ENCODE measurements at places on chromosomes 2 and 18.

DNA sequence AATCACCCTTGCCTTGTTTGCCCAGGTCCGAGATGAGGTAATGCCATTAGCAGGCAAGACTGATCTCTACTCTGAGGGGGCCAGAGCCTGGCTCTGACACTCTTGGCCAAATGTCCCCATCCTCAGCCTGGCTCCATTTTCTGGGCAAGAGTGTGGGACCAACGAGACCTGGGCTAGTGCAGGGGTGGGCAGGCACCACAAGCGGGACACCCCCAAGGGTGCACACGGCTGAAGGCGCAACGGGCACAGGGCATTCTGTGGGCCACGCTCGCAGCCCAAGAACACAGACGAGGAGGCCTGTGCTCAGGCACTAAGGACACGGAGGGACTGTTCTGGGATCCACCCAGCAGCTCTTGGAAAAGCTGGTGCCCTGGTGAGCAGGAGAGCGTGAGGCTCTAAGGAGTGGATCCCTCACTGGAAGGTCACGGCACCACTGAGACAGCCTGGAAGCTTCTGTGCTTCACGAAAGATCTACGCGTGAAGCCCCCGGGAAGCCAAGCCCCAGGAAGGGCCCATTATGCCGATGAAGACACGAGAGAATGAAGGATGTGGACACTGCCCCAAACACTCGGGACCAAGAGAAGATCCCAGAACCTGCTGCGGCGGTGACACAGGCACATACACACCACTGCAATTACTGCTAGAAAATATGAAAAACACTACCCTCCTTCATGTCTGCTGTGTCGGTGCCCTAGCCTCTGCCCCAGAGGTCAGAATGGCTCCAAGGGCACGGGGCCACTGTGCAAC lies 138.2 kb downstream of the HDAC4 start:
- DNase-seq, result no peak

GRCh38 chr2:114022360-114023085 lies 132.6 kb downstream of the ACTR3 start:
- no peak for DNase-seq

- DNase-seq, result no peak
These were observed 70.7 kb downstream of the TANK start for GRCh38 chr2:161230959-161231358.

GRCh38 chr2:138979131-138979785 lies 199.1 kb upstream of the NXPH2 start:
- no peak for DNase-seq

GRCh38 chr18:74525741-74526140 lies 8.6 kb upstream of the CNDP1 start:
- no peak for DNase-seq

DNA sequence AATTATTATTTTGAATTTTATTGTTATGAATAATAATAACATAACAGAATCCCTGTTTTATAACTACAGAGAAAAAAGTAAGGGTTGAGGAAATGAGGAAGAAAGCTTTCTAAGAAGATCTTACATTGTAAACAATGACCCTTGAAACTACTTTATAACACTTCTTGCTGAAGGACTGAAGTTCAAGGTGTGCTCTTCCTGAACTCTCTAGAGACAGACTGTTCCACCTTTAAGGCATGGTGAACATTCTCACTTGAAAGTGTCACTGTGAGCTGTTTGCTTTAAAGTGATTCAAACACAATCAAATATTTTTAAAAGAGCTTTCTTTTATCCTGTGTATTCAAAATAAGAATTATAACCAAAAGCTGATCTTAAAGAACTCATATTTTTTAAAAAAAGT lies 131.5 kb downstream of the DNAH7 start:
- no peak for DNase-seq

GRCh38 chr2:54247115-54247514 lies 8.9 kb downstream of the TSPYL6 start:
- DNase-seq, result no peak

DNA sequence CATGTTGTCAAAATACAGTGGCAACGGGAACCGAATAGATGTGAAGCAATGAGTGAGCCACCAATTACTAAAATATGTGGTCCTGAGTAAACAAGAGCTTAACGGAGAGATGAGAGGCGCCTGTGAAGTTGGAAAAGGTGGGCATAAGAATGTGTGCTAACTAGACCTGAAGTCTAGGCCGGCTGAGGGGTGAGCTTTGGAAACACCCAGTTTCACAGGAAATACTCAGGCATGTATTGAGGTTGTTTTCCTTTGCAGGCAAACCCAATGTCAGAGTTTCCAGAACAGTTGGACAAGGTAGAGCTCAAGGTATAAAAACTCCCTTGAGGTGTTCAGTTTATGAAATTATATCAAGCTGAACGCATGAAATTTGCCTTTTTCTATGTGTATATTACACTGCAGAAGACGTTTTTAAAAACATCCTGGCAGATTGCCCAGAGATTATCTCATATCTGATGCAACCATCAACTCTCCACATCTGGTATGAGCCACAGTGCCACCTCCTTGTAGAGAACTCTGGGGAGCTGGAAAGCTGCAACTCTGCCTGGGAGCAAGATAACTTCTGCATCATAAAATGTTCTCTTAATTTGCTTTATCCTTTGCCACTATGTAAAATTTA lies 3.9 kb upstream of the WDSUB1 start:
- DNase-seq, result no peak

DNA sequence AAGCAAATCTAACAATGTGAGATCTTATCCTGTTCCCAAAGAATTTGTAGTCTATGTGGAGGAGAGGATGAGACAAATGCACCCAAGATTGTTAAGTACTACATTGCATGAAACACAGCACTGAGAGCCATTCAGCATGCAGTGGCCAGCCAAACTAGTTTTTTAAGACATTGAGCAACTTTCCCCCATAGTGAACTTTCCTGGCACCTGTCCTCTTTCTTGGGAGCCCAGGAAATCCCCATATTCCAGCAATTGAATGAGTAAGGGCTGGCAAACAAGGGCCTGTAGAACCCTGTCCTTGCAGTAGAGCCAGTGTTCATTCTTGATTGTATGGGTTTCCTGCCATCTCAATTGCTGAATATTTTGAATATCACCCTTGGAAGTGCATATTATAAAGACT lies 58.8 kb upstream of the FIGN start:
- no peak for DNase-seq

GRCh38 chr2:144256996-144257707 lies 262.8 kb downstream of the ZEB2 start:
- no peak for DNase-seq

- no peak for DNase-seq
These were observed 52.8 kb upstream of the PTMA start for GRCh38 chr2:231655488-231655887.

- DNase-seq, result no peak
These were observed 23.6 kb upstream of the LHCGR start for GRCh38 chr2:48779019-48779716.

GRCh38 chr2:158325031-158325781 lies 131.3 kb downstream of the CCDC148 start:
- DNase-seq, result no peak

DNA sequence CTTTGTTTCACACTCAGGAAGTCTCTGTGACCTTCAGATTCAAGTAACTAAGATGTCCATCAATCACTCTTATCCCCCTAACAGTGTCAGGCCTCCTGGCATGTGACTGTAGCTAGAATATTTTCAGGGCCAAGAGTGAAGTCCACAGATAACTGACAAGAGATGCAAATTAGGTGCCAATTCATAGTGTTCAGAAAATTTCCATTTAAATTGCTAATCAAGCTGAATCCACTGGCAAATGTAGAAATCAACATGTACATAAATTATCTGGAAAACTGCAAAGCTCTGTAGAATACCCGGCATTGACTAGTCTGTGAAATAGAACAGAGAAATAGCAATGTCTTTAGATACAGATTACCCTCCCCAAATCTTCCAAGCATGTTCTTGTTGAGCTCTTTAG lies 38.6 kb upstream of the ARL4C start:
- DNase-seq, result no peak

DNA sequence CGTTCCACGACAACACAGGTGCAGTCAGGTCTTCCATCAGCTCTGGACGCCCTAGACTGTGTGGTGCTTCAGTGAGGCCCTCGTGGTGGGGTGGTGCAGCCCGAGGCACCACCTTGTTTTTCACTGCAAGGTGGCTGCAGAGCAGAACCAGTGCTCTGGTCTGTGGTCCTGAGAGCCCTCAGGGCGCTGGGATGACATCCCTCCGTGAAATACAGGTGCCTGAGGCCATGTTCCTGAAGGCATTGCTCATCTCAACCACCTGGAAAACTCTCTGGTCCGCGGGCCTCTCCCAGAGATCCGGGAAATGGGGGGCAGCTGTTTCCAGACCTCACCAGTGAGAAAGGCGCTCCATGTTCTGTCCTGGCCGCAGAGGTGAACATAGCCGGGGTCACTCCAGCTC lies 119.2 kb downstream of the ACOXL start:
- no peak for DNase-seq

- no peak for DNase-seq
These were observed 131.7 kb upstream of the CDH20 start for GRCh38 chr18:61201511-61201910.

GRCh38 chr2:119276864-119277263 lies 53.2 kb downstream of the STEAP3 start:
- no peak for DNase-seq

DNA sequence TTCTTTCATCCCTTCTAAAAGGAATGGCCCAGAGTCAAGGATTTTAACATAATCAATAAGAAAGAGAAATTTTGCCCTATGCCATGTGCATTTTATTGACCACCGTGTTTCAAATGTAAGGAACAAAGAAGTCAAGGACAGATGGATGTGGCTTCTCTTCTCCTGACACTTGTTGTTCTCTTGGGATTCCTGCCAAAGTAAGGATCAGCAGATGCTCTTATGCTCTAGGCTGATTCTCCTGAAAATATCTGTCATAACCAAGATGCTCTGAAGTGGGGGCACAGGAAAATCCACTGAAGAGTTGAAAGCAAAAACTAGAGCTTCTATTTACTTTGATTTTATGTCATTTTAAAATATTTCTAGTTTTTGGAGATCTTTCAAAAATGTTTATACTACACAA lies 72.9 kb upstream of the SYT4 start:
- DNase-seq, result no peak

- DNase-seq, result no peak
These were observed 82.5 kb upstream of the PKDCC start for GRCh38 chr2:41965173-41965908.

DNA sequence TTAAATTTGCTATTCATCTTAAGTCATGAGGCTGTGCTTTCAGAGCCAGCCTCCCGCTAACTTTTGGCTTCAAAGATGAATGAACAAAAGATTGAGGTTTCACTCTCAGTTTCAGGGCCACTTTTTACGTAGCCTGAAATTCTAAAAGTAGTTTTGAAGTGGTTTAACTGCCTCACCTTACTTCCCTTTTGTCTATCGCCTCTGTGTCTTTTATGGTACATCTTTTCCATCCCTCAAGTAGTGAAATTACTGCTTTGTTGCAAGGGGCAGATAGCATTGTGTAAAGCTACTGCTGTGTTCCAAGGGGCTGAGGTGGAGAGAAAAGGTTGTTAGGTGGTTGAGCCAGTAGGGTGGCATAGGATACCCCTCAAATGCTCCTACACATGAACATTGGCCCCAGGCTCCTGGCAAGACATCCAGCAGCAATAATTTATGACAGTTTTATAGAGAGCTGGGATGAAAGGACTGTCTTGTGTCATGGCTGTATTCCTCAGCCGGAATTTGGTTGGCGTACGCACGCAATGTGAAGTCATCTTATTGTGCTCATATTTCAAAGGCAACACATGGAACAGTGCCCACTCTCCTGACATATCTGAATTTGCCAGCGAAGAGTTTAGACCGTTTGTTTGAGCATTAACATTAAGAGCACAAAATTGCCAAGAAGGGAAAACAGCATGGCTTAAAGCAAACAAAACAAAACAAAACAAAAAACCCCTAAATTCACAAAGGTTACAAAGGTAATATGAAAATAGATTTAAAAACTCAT lies 32.2 kb downstream of the QPCT start:
- no peak for DNase-seq

DNA sequence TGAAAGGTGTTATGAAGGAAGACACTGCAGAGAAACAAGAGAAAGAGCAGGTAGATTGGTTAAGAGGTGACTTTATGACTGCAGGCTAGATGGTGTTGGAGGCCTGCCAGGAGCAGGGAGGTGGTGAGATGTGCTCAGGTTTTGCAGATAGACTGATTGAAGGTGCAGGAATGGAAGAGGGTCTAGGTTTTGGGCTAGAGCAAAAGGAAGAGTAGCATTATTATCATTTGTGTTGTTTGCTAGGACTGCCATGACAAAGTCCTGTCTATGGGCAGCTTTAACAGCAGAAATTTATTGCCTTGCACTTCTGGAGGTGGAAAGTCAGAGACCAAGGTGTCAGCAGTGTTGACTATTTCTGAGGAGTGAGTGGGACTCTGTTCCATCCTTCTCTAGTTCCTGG lies 172.9 kb upstream of the SOX11 start:
- DNase-seq, result no peak

Measured in NCI-H1417 treated with DMSO at 0.1 percent for 48 hours (cell line).